Metanephros (tissue), 2 donors: ENCODE measurements at places on chromosomes 1 and 21. TPM values are rescaled to one million over a fixed set of nuclear protein-coding genes. Genes with fewer than 3 reads are reported as not detected.

The NAV1 gene
- 24.4 TPM for total RNA-seq

The ACTRT2 gene
- not detected for total RNA-seq

The RSPO1 gene
- 2.2 TPM for total RNA-seq

The TMPRSS2 gene
- 54.8 TPM for total RNA-seq

The TSTD1 gene
- 56.5 TPM for total RNA-seq

The ERRFI1 gene
- 14.1 TPM for total RNA-seq

The SSX2IP gene
- 16.7 TPM for total RNA-seq

The PGBD2 gene
- 9.1 TPM for total RNA-seq

The LMX1A gene
- 0.12 TPM for total RNA-seq
